ENCODE measurements at places on chromosomes 7 and 10.

GRCh38 chr7:91126762-91127161 is 137.5 kb upstream of the FZD1 start:
- DNase-seq, result no peak

- no peak for DNase-seq
These were observed 289.2 kb downstream of the WDR37 start for GRCh38 chr10:1345368-1345767.

DNA sequence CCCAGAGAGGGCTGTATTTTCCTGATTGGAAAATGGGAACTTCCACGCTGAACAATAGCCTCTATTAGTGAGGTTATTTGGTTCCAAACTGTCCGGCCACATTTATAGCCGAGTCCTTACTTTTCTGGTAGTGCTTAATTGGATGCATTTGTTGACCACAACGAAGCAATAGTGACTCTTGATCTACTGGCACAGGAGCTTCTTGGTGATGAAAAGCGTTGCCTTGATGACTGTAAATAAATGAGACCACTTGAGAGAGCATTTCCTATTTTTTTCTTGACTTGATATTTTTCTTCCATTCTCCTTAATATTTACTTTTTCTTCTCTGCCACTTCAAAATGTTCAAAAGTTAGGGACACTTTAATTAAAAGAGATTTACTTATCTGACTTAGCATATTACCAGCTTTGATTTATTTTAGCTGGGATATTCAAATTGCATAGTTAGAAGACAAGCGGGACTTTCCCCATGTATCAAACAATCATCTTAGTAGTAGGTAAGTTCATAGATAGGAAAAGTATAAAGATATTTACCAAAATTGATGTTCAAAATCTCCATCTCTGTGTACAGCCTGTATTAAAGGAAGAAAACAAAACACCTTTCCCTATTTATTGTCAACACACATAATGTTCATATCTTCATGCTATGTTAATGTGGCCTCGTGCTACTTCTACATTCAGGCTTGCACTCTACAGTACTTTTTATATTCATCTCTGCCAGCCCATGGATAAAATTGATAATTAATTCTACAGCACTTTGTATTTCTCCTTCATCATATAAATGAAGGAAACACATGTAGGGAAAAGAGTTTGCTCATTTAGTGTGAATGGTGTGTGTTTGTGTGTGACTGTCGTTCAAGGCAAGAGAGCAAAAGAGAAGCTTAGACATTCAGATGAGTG is 5.1 kb upstream of the SP8 start:
- DNase-seq, result peak; percentile 15

- DNase-seq, result no peak
These were observed 64.0 kb downstream of the PDZD8 start for GRCh38 chr10:117311261-117311660.

DNA sequence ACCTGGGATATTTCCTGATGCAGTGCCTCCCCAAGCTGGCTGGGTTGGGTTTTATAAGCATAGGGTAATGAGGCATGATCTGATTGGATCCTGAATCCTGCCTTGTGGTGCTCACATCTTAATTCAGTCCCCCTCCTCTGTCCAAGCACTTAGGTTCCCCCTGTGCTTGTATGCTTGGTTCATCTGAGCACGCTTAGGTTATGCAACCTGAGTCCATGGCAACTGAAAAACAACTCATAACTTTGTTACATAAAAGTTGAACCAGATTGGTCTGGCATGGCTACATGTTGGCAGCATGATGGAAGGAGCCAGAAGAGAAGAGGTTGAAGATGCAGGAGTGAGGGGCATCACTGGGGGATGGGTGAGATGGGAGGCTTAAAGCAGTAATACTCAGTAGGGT is 57.3 kb upstream of the OSBPL3 start:
- peak; percentile 48 for DNase-seq

GRCh38 chr7:88201305-88201704 is 18.5 kb downstream of the SRI start:
- DNase-seq, result no peak

GRCh38 chr7:129264534-129264933 is 39.7 kb downstream of the AHCYL2 start:
- DNase-seq, result no peak

GRCh38 chr7:130421684-130422083 is 19.1 kb downstream of the CEP41 start:
- DNase-seq, result peak; percentile 45

DNA sequence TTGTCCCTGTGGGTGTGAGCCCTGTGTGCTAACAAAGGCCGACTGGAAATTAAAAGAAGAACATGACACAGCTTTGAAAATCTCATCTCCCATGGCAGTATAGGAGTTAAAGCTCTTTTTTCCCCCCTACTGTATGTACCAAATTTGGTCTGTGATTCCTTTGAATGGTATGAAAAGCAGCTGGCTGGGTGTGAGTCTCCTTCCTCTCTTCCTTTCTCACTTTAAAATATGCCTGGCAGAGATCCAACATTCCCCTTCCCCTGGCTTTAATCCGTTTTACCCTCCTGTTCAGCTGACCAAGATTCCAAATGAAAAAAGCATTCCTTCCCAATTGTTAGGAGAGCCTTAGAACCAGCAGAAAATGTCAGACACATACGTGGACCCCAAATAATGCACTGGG is 225.0 kb upstream of the CELF2 start:
- no peak for DNase-seq

- peak; percentile 21 for DNase-seq
These were observed 69.6 kb upstream of the ELMO1 start for GRCh38 chr7:37518266-37518665.

DNA sequence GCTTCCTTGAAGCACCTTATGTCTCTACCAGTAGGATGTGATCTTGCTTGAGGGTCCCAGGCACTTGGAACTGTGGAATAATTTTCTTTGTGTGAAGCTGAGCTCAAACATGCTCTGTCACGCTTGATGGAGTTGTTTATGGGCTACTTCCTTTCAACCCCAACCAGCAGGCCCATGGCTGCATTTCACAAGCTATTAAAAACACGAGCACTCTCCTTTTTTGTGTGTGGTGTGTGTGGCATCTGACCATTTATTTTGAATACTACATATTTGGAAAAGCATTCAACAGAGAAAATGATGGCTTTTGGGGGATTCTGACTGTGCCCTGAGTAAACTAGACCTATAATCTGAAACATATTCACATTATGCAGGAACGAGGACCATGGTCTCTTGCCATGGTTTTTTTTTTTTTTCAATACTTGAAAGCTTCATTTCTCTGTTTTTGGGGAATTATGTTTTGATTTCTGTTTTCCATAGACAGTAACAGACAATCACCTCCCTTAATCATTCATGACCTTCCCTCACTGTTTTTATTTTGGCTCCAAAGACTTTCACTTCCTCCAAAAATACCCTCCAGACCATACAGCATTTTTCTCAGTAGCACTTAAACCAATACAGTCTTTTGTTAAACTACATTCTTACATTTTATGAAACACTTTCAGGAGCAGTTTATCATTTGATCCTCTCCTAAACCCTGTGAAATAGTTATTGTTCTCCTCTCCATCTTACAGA is 233.6 kb upstream of the BMPER start:
- no peak for DNase-seq

GRCh38 chr10:49505076-49505475 is 33.8 kb downstream of the ERCC6 start:
- no peak for DNase-seq

DNA sequence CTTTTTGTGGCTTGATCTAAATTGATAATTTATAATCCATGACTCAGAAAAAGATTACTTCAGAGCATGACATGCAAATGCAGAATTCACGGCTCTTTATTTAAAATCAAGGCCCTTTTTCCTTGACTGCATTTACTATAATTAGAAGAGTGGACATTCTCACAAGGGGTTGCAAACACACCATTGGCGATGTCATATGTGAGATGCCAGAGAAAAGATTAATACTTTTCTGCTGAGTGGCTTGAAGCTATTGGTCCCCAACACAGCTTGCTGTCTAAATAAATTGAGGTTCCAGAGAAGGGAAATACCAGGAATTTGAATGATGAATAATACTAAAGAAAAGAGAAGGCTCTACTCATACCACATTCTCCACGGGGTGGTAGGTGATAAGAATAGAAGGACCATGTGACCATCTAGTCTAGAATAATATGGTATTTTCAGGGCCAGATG is 78.7 kb upstream of the ARID5B start:
- no peak for DNase-seq

GRCh38 chr7:29281782-29282541 is 87.4 kb downstream of the CHN2 start:
- no peak for DNase-seq

- DNase-seq, result no peak
These were observed 133.2 kb upstream of the ADARB2 start for GRCh38 chr10:1870491-1870890.

- peak; percentile 72 for DNase-seq
These were observed at the start of gene TMEM184A for GRCh38 chr7:1555813-1556543. TMEM184A (minus strand) TSS chr7:1556205; CDS start chr7:1555484, 721 bp downstream.

DNA sequence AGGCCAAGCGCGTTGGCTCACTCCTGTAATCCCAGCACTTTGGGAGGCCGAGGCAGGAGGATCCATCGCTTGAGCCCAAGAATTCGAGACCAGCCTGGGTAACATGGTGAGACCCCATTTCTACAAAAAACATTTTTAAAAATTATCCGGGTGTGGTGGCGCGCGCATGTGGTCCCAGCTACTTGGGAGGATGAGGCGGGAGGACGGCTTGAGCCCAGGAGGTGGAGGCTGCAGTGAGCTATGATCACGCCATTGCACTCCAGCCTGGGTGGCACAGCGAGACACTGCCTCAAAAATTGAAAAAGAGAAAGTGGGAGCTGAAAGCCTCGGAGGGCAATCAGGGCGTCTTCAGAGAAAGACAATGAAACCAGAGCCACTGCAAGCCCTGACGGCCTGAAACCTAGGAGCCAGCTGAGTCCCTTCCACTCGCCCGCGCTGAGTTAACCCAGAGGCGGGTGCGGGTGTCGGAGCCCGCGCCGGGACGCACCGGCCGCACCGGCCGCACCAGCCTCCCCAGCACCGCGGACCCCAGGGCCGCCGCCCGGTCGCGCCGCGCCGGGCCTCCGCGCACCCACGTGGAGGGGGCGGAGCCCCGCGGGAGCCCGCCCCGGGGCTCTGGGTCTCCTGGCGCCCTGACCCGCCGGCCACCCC is 22.4 kb downstream of the ZFAND2A start:
- DNase-seq, result no peak

DNA sequence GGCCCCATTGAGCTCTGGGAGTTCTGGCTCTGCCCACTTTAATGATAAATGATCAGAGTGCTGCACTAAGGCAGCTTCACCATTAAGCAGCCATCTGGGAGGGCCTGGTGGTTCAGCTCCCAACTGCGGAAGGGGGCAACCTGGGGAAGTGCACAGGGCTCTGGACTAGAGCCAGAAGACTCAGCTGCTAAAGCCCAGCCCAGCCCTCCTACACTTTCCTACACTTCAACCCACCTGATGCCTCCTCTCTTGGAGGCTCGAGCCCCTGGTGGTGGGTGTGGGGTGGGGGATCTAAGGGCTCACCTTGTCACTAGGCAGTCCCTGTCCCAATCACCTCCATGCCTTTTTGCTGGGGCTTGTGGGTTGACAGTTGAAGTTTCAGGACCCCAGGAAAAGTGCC is 60.6 kb upstream of the ANTXRL start:
- DNase-seq, result no peak

GRCh38 chr7:77370606-77371005 is 45.5 kb downstream of the GSAP start:
- no peak for DNase-seq

DNA sequence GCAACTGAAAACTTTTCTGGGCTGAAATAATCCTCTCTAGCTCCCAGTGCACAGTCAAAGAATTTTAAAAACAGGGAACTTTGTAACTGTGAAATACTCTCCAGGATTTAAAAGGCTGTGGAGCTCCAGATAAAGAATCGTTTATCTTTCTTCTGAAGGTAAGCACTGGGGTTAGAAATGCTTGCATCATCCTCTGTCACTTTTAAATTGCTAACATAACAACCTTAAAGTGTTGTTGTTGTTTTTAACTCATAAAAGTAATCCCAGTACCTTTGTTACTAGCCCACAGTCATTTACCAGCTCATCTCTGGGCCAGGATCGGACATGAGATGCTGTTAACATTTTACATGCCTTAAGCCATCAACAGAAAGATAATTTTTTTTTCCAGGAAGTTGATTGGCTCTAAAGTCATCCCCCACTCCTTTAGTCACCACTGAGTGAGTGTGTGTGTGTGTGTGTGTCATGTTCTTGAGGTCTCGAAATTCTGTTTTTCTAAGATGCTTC is at the start of gene SLC39A12:
Gene SLC39A12, plus strand, starts transcription at position 51 of the 504 bp plus-strand sequence. CDS start 1,359 bp downstream, outside the sequence.
- no peak for DNase-seq

GRCh38 chr7:16712916-16713315 is 40.6 kb upstream of the TSPAN13 start:
- DNase-seq, result no peak

DNA sequence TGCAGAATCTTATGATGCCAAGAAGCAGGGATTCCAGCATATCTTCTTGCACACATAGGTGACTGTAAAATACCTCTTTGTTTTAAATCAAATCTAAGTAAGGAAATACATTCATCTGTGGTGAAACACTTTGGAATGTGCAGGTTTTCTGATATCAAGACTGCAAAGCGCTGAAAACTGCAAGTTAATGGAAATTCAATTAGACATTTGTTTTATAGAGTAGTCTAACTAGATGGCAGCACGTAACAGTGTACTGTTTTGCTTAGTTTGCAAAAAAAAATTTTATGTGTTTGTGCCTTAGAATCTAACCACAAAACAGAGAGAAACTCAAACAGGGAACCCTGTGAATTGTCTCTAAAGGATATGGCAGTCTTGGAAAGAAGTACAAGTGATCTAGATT is 259.2 kb downstream of the HDAC9 start:
- no peak for DNase-seq

- no peak for DNase-seq
These were observed 244.2 kb downstream of the IPMK start for GRCh38 chr10:58023341-58024073.

DNA sequence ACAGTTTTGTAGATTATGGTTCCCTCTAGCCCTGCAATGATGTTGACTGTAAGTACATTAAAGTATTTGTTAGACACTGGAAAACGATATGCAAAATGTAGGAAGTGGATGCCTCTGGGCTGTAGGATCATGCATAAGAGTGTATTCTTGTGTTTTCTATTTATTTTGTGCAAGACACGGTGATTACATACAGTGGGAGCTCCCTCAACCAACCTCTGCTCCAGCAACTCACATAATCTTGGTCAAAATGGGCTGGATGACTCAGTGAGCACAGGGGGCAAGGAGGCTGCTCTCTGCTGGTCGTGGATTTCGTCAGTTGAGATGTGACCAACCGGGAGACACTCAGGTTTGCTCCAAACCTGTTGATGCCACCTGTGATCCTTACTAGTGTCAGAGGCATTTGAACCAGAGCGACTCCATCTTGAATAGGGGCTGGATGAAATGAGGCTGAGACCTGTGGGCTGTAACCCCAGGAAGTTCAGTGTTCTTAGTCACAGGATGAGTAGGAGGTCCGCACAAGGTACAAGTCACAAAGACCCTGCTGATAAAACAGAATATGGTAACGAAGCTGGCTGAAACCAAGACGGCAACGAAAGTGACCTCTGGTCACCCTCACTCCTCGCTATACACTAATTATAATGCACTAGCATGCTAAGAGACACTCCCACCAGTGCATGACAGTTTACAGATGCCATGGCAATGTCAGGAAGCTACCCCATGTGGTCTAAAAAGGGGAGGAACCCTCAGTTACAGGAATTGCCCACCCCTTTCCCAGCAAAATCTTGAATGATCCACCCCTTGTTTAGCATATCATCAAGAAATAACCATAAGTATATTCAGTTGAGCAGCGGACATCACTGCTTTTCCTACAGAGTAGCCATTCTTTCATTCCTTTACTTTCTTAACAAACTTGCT is 56.4 kb upstream of the FAM20C start:
- DNase-seq, result no peak

Measured in common myeloid progenitor, CD34-positive (primary cell).